ENCODE measurements at places on chromosomes 12 and 14.

DNA sequence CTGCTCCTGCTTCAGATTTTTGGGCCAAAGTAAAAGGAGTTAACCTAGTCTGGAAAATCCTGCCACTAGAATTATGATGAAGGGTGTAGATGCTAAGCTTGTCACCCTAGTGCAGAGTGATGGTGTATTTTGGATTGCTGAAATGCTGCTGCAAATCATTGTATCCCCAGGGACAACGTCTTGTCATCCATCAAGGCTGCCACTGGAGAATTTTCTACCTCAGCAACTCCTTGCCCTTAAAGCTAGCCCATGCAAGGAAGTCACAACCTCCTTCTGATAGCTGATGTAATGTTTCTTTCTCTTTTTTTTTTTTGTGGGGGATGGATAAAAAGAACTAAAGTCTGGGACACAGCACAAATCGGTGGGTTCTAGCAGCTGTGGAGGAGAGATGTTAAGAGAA, 139.4 kb upstream of the FRMD6 start:
- no peak for DNase-seq

DNA sequence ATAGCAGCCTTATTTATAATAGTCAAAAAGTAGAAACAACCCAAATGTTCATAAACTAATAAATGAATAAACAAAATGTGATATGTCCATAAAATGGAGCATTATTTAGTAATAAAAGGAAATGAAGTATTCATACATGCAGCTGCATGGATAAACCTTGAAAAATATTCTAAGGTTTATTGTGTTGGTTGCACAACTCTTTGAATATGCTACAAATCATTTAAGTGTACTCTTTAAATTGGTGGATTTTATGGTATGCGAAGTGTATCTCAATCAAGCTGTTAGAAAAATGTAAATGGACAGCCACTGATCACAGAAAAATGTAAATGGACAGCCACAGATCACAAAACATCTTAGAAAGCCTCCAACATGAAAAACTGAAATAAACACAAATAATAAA, 73.2 kb upstream of the SLC38A4 start:
- DNase-seq = no peak

DNA sequence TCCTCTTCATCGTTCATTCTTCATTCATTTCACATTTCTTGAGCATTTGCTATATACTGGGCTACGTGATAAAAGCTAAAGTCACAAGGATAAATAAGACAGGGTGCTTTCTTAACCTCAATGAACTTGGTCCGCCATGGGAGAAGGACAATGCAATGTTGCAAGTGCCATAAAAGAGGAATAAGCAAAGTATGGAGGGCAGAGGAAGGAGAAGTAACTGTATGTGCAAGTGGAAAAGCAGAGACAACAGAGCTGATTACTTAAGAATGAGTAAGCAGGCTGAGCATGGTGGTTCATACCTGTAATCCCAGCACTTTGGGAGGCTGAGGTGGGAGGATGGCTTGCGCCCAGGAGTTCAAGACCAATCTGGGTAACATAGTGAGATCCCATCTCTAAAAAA, 14.4 kb downstream of the AREL1 start:
- no peak for DNase-seq

DNA sequence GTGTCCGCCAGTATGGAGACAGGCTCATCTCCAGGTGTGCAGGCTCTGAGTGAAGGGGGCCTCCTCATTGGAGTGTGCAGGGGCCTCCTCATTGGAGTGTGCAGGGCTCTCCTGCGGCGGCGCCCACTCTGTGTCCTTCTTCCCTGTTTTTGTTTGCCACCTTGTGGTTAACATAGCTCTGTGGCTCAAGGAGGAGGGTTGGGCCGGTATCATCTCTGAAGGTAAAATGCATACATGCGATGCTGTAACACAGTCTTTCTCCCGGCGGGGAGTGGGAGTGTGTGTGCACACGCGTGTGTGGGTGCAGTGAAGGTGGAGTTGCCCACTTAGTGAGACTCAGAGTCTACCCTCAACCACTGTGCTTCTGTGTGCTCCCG, 429.4 kb downstream of the ZFP36L1 start:
- DNase-seq = no peak

- no peak for DNase-seq
Observed at GRCh38 chr12:116099652-116100432, 177.7 kb downstream of the MED13L start.

DNA sequence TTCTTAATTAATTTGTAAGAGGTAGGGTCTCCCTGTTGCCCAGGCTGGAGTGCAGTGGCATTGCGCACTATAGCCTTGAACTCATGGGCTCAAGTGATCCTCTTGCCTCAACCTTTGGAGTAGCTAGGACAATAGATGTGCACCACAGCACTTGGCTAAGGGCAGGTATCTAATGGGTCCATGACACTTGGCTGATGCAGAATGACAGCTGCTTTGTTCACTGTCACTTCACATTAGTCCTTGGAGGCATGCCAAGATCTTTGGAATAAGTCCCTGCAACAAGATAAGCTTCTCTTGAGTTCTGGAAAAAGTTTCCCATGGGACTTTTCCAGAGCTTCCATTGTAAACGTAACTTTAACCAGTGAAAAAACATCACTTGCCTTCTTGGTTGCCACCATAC, 23.4 kb downstream of the COQ6 start:
- DNase-seq = no peak

DNA sequence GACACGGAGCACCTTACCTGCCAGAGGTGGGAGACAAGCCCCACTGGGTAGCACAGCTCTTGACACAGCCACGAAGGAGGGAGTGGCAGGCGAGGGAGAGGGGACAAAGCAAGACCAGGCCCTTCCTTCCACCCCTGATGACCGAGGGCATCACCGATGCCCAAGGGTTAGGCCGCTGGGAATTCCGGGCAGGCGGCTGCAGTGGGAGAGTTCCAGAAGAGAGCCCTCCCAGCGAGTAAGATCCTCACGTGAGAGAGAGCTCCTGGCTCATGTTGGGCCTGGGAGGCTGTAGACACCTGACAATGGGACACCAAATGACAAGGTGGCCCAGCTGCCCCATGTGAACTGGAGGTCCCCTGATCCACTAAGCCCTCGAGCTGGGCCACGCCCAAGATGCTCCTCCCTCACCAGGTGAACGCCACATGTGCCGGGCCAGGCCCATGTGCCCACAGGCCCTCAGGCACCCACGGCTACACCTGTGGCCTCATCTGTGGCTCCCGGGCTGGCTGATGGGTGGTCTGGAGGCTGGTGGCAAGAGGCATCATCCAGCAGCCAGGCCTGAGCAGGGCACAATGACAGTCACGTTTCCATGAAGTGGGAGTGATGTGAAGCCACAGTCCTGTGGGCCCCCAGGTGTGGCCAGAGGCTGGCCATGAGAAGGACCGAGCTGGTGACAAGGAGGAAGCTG, 32.1 kb upstream of the C14orf180 start:
- no peak for DNase-seq

- no peak for DNase-seq
Observed at GRCh38 chr12:120692524-120693033, 5.6 kb downstream of the MLEC start.

GRCh38 chr12:95699579-95699978, 91.0 kb downstream of the NTN4 start:
- no peak for DNase-seq

GRCh38 chr14:94646481-94646880, 34.3 kb downstream of the SERPINA3 start:
- DNase-seq = no peak

DNA sequence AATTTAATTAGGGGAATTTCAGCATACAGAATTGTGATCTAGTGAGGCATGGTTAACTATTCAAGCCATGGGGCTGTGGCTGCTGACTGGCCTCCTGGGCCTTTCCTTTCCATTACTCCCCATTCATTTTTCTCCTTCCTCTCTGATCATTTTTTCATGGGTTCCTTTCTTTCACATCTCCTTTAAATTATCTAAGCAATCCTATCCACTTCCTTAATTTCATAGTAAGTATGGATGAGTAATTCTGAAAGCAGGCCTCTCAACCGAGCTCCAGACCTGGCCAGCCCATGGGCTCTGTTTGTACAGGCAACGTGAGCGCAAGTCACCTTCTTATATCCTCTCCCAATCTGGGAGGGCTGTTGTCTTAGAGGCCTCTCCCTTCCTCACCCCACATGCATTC, 13.4 kb downstream of the CKAP4 start:
- DNase-seq = no peak

DNA sequence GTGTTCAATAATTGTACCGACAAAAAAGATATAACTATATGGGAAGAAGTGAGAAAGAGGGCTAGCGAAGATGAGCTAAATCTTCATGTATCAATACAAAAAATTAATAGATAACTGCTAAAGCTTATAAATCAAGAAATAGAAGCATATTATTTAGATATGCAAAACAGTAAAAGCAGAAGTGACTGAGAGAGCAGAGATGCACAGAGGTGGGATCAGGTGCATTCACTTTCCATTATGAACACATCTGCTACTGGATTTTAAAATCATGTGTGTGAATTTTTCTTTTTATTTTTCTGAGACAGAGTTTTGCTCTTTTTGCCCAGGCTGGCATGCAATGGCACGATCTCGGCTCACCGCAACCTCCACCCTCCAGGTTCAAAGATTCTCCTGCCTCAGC, 33.4 kb downstream of the GUCY2C start:
- DNase-seq = no peak

- no peak for DNase-seq
Observed at GRCh38 chr12:91984556-91984955, 161.1 kb downstream of the BTG1 start.

DNA sequence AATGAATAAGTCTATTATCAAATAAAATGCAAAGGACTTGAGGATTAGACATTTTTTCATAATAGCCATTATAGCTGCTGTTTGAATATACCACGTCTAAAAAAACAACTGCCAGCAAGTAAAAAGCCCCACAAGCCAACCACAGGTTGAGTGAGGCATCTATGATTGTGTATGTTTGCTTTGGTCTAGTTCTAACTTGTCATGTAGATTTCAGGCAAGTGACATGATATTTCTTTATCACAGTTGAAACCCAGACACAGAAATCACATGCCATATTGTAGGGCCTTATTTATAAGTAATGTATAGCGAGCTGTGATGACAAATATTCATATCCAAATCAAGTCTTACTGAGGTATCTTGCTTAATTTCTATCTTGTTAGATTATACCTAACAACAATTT, 225.8 kb downstream of the EMP1 start:
- DNase-seq = no peak

- DNase-seq = no peak
Observed at GRCh38 chr12:67426067-67426466, 156.9 kb downstream of the CAND1 start.

- DNase-seq = no peak
Observed at GRCh38 chr12:84920331-84920730, 7.7 kb upstream of the SLC6A15 start.

DNA sequence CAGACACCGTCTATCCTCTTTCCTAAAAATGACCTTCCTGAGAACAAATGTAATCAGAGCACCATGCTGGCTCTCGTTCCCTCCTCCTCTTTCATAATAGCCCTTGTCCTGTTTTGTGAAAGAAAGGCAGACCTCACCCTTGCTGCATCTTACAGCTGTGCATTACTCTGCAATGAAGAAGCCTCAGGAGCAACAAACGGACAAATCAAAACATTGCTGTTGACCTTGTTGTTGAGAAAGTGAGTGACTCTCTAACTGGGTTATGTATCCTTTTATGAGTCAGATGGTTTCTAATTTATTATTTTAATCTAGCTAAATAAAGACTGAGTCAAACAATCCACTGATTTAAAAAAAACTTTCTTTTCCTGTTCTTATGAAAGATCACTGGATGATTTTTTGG, 180.9 kb downstream of the RPS29 start:
- no peak for DNase-seq

DNA sequence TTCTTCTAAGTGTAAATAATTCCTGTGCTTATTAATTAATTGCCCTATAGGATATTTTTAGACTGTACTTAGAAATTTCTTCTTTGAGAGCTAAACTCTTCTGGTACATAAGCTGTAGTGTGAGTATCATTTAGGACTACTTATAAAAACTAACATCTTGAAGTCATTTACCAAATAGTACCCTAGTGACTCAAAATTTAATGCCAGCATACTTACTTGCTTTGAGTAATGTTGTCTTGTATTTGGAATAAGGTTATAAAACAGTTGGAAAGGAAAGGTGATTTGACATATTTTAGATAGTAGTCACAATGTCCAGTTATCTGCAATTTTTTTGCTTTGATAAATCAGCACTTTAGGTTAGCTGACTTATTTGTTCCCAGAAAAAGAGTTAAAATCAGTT, 39.1 kb downstream of the SPATA7 start:
- no peak for DNase-seq

DNA sequence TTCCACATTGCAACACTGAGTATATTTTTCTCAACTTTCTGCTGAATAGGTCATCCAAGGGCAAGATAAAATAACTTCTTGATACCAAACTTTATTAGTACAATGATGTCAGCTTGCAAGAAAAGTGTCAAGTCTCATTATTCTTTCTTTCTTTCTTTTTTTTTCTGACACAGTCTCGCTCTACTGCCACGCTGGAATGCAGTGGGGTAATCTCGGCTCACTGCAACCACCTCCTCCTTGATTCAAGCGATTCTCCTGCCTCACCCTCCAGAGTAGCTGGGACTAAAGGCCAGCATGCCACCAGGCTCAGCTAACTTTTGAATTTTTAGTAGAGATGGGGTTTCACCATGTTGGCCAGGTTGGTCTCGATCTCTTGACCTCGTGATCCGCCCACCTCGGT, 523.4 kb downstream of the FSCB start:
- no peak for DNase-seq

GRCh38 chr12:122918827-122919226, 22.9 kb upstream of the VPS37B start:
- no peak for DNase-seq
